ENCODE measurements at places on chromosomes 2 and 18. TPM values are rescaled to one million over a fixed set of nuclear protein-coding genes. Genes with fewer than 3 reads are reported as not detected.

DNA sequence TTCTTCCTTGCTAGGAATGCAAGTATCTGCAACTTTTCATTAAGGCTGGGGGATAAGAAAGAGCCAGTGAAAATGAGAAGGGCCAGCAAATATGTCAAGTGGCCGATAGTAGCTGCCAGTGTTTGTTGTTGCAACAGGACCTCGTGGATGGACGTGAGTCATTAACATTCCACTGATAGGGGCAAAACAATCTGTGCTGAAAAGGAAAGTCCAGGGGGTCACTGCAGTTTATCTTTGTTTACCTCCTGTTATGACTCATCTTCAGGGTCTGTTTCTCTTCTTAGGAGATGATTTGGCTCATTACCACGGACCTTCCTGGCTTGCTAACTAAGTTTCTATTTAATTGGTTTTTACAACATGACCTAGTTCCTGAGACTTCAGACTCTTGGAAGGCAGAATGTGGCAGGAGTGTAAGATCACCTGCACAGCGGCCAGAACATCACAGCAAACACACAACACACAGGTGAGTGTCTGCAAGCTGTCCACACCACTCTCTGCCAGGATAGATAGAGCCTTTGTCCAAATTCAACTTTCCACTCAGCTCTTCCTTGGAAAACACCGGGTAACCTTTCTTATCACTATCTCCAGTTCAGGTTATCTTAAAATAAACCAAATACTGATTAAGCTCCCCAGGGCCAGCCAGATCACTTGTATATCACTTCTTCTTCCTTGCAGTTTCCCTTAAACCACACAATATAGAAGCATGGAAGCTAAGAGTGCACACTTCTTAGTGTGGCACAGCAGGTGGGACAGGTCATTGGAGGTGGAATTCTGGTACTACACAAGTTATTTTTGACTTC lies 157.5 kb upstream of the LMAN1 start:
- no peak overlapping the region for H3K4me3 ChIP-seq
- H3K36me3 ChIP-seq: no peaks in the 10 kb centered on the region
- H3K4me1 ChIP-seq: peaks cover 39% of the 10 kb centered on the region
- H3K27ac ChIP-seq: peak overlapping the region; percentile 58

- DNase-seq: no peak
- no peak overlapping the region for H3K4me3 ChIP-seq
- H3K27ac ChIP-seq: no peak overlapping the region
- no peaks in the 10 kb centered on the region for H3K27me3 ChIP-seq
- H3K4me1 ChIP-seq: no peaks in the 10 kb centered on the region
- H3K36me3 ChIP-seq: no peaks in the 10 kb centered on the region
These were observed 167.1 kb upstream of the PKDCC start for GRCh38 chr2:41880561-41881243.

DNA sequence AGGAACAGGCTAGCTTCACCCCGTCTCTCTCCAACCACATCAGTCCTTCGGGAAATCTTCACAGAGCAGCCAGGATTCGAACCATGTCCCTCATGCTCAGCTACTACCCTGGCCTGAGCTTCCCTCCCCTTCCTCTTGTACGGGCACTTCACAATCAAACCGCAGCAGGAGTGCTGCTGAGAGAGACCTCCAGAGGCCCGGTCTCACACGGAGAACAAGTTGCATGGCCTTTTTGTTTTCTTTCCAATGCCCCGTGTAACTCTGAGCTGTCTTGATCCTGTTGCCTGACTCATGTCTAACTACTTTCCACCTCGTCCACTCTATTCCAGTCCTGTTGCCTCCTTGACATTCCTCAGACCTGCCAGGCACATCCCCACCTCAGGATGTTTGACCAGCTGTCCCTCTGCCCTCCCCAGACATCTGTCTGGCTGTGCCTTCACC lies 25.4 kb downstream of the FBLN7 start:
- DNase-seq: peak; percentile 20
- H3K4me1 ChIP-seq: no peaks in the 10 kb centered on the region
- no peak overlapping the region for H3K4me3 ChIP-seq
- H3K27me3 ChIP-seq: no peaks in the 10 kb centered on the region
- H3K36me3 ChIP-seq: no peaks in the 10 kb centered on the region

DNA sequence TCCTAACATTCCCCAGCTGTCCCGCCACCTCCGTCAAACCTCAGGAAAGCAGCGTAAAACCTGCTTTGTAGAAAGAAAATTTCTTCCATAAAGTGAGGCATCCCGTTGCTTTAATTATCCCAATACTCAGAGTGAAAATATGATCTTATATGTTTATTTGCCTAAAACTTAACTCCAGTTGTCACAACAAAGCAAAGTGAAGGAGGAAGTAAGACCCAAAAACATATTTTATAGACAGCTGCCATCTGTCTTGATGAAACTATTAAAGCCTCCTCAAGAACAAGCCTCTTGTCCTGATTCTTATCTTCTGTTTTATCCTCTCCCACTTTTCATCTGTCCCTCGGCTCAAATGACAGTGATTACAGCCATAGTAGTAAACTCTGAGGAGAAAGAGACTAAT lies 28.9 kb upstream of the LPIN2 start:
- no peak overlapping the region for H3K27ac ChIP-seq
- no peaks in the 10 kb centered on the region for H3K36me3 ChIP-seq
- no peak for DNase-seq
- H3K4me1 ChIP-seq: peaks cover 11% of the 10 kb centered on the region
- no peaks in the 10 kb centered on the region for H3K27me3 ChIP-seq

- H3K27me3 ChIP-seq: no peaks in the 10 kb centered on the region
- no peak overlapping the region for H3K27ac ChIP-seq
- DNase-seq: no peak
- no peak overlapping the region for H3K4me3 ChIP-seq
These were observed 11.1 kb downstream of the COLEC12 start for GRCh38 chr18:489244-490023.

DNA sequence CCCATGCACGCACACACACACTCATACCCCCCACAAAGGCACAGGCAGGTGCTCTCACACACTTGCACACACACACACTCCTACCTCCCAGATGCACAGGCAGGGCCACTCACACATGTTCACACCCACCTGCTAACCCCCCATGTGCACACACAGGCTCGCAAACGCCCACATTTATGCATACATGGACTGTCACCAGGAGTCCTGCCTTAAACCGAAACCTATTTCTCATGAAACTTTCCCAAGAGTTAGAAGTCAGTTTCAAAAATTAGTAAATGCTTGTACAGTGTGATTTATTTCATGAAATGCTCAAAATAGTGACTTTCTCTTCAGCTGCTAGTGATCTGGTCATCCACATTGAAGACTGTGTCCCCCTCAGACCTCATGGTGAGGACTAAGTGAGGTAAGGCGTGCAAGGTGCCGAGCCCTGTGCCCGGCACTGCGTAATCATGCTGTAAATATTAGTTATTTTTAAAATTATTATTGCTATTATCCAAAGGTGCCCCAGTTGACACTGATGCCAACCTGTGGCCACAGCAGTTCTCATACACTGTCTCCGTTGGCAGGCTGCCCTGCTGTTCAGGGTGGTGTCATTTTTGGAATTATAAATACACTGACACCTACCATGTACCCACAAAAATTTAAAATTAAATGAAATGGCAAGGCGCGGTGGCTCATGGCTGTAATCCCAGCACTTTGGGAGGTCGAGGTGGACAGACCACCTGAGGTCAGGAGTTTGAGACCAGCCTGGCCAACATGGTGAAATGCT lies 12.4 kb downstream of the CNNM4 start:
- H3K27ac ChIP-seq: no peak overlapping the region
- H3K4me1 ChIP-seq: peaks cover 6% of the 10 kb centered on the region
- DNase-seq: no peak
- no peak overlapping the region for H3K4me3 ChIP-seq
- H3K36me3 ChIP-seq: no peaks in the 10 kb centered on the region

Gene GALNT5
- 40.2 TPM for total RNA-seq

Gene LGALSL
- 43.2 TPM for total RNA-seq

Gene OLA1
- 50.2 TPM for total RNA-seq

Gene CMPK2
- 23.2 TPM for total RNA-seq

Data from upper lobe of right lung (tissue), 1 donor.